ENCODE measurements at places on chromosomes 16 and 17. TPM values are rescaled to one million over a fixed set of nuclear protein-coding genes. Genes with fewer than 3 reads are reported as not detected.

DNA sequence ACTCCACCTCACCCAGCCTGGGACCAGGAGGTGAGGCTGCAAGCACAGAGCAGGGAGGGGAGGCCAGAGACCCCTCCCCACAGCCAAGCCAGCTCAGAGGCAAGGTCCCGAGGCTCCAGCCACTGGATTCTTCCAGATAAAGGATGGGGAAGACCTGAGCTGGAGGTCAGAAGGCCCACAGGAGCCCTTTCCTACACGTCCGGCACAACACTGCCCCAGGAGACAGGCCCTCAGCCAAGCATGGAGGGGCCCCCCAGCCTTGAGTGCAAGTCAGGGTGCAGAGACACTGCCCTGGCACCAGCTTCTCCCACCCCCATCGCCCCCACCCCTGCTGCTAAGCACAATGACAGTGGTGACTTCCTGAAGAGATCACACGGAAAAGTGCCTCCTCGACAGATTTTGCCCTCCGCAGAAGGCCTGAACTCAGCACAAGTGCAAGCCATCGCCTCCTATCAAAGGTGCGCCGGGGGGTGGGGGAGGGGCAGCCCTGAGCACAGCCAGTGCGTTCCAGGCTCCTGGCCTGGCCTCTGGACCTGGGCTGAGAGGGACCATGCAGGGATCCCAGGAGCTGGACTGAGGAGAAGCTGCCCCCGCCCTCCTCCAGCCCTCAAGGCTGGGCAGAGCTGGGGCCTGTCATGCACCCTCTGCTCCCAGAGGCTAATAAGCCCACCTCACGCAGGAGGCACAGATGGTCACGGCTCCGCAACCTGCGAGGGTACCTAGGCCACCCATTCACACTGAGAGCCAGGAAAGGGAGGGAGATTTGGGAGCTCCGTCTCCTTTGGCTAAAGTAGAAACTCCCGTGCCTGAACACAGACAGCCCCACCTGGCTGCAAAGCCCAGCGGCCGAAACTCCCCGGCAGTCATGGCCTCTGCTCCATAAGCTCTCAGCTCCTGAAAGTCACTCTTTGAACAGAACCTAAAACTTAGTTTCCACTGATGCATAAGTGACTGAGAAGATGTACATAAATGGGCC, 2.7 kb downstream of the MAFG start:
- no peak for DNase-seq

- no peak for DNase-seq
Measured at GRCh38 chr17:19769946-19770652, 22.0 kb upstream of the ALDH3A1 start.

GRCh38 chr17:18959071-18959844, 7.3 kb downstream of the SLC5A10 start:
- no peak for DNase-seq

DNA sequence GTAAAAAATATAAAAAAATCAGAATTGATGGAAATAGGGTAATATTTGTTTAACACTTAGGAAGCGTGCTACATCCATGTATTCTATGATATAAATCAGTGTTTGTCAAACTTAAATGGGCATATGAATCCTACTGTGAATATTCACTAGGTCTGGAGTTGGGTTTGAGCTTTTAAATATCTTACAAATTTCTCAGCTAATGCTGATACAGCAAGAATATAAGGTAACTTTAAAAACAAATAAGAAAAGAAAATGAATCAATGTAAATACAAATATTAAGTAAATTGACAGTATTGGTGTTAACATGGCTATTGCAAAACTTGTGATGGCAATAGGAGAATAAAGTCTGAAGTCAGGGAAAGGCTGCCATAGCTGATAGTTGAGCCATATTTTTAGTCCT, 3.6 kb downstream of the MYH13 start:
- no peak for DNase-seq

DNA sequence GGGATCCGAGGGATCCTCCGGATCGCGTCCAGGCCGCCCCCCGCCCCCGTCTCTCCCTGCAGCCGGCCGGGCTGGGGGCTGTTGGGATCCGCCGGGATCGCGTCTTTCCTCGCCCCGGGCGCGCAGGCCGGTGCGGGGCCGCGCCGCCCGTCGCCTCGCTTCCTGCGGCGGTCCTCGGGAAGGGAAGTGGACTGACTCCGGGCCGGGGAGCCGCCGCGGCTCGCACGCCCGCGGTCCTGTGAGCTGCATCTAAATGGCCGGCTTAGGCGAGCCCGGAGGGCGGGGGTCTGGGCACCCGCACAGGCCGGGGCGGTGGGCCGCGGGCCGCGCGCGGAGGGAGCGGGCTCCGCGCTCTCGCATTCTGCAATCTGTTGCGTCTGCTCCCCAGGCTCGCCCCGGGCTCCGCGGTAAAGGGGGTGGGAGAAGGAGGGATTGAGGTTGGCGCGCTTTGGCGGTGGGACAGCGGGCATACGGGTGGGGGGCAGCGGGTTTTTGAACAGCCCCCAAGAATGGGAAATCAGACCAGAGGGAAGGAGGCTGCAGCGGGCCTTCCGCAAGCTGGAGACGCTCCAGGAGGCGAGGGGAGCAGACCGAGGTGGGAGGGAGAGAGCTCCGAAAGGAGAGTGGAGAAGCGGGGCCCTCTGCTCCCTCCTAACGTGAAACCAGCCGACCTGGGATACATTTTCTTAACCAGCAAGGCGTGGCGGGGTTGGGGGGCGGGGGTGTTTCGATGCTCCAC, 2.2 kb downstream of the TMEM132E start:
- DNase-seq, result no peak

DNA sequence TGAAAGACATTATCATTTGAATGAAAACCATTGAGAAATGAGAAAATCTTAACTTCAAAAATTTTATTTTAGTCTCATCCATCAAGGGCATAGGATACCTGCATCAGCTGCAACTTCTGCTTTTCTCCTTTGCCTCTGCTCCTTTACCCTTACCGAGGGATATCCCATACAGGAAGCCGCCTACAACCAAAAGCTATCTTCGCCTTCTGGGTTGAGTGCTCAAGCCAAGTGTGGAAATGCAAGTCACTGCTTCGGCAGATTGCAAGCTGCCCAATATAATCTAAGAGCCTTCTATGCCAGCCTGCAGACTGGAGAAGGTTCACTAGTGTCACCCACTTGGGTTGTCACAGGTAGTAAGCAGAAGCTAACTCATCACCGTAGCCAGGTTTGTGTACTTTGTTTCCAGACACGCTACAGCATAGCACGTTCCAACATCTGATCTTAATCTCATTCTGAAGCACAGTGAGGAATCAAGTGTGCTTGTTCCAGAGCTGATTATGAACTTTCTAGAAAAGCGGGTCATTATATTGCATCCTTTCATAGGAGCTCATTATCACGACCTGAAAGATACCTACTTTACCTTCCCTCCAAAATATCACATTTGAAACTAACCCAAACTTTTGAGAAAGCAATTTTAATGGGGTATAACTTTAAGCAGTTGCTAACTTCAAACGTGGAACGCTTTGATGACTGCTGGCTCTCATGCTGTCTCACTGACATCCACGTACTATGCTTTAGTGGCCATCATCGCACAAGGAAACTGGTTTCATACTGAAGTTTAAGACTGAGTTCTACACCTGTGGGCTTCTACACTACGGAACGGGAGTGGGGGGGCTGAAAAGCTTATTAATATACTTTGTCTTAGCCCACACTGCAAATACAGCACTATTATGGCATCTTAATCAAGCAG, 8.0 kb upstream of the UNK start:
- no peak for DNase-seq

GRCh38 chr17:4604111-4604644, 19.8 kb downstream of the SMTNL2 start:
- no peak for DNase-seq

- DNase-seq, result no peak
Measured at GRCh38 chr16:82027629-82028064, 7.4 kb upstream of the HSD17B2 start.

DNA sequence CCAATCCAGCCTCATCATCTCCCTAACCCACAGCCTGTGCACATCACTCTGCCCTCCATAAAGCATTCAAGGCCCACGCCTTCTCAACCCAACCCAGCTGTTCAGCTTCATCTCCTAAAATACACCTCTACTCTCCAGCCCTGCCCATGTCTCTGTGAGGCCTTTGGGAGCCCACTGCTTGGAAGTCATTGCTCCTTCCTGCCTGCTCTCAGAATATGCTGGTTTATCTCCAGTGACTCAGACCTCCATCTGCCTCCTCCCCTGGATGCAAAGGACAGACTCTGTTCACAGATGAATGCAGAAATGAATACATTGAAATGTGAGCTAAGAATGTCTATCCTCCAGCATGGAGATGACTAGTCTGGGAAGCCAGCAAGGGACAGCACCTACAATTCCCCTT, 19.0 kb downstream of the KCNG4 start:
- no peak for DNase-seq

- DNase-seq, result no peak
Measured at GRCh38 chr17:61517843-61518606, 65.8 kb downstream of the TBX4 start.

- DNase-seq, result no peak
Measured at GRCh38 chr16:58773870-58774269, 39.8 kb upstream of the GOT2 start.

- no peak for DNase-seq
Measured at GRCh38 chr16:46832757-46833459, 1.9 kb upstream of the C16orf87 start.

DNA sequence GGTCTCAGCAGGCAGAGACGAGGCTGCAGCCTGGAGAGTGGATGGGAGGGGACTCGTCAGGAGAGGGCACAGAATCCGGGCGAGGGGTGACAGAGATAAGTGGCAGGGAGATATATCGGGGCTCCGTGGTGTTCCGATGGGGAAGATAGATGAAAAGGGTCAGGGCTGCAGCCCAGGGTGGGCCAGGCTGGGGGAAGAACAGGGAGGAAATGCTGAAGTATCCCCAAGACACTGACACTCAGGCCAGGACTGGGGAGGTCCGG, 2.1 kb downstream of the LGALS3BP start:
- no peak for DNase-seq

- no peak for DNase-seq
Measured at GRCh38 chr17:65723431-65724151, 162.1 kb upstream of the AXIN2 start.

DNA sequence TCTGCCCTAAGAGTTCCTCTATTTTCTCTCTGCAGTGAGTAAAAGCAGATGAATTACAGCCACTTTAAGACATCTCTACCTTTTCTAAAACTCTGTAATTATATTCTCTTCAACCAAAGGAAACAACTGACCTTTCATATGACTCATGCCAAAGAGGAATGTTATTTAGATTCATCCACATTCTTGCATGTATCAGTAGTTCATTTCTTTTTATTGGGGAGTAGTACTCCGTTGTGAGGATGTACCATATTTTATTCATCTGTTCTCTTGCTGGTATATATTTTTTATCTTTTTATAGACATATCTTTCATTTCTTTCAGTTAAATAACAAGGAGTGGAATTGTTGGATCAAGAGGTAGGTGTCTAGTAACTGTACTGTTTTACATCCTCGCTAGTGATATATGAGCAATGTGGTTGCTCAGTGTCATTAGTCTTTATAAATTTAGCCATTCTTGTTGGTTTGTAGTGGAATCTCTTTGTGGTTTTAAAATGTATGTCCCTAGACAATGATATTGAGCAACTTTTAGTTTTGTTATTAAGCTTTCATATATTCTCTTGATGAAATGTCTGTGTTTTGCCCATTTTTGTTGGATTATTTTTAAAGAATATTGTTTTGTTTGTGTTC, 7.8 kb upstream of the MYH8 start:
- DNase-seq, result no peak

DNA sequence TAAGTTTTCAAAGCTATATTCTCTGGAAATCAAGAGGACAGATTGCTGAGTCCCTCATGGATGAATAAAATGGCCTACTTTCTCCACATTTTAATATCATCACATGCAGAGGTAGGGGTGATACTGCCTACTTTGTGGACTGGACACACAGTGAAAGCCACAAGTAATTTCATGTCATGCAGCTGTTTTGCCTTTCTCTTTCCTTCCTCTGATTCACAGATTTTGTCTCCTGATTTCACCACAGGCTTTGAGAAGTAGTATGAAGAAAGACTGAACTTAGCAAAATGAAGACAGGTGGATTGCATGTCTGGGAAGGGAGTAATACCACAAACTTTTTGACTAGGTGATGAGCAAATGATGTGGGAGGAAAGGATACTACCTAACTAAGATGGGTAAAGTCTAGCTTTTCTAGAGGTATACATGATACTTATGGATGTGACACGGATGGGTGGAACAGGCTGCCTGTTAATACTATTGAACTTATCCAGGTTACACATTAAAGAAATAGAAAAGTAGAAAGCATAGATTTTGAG, 478.4 kb upstream of the GOT2 start:
- DNase-seq, result no peak

DNA sequence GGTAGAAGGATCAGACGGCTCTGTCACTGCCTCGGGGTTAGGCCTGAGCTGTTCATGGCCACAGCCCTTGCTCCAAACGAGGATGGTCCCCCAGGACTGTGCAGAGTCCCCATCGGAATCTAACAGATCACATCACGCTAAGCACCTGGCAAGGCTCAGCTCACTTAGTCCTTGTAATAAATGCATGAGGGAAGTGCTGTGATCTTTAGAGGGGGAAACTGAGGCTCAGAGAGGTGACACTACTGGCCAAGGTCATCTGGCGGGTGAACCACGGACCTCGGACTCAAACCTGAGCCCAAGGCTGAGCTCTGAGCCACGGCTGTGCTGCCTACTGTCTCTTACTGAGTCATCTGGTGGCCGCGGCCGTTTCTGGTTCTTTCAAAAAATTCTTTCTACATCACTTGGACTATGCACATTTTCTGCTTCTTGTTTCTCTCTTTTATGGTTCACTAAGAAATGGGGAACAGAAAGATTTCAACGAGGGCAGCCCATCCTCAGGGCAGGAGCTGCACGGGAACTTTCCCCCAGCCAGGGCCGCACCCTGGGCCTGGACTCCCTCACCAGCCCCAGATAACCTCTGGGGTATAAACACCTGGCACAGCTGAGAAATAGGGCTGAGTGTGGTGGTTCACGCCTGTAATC, 55.6 kb downstream of the COTL1 start:
- no peak for DNase-seq

- DNase-seq, result no peak
Measured at GRCh38 chr17:17508019-17508535, 11.9 kb upstream of the RASD1 start.

DNA sequence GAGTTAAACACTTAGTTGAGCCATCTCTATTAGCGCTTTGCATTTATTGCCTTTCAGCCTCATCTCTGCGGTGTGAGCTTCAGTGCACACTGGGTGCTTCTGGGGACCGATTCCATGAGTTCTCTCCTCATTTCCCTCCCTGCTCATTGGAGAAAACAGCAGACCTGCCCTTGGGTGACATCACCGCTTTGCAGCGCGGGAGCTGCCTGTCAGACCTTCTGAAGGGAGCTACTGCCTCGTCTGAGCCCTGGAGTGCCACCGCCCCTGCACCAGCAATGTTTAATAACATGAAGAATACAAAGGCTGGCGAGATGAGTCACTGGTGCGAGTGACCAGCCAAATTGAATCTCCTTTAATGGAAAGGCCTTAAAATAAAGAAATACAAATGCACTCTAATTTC, 30.2 kb upstream of the CPPED1 start:
- no peak for DNase-seq

Gene TBC1D3
- total RNA-seq, result not detected

Gene DCXR
- total RNA-seq, result 128 TPM

Gene WDR59
- total RNA-seq, result 58.7 TPM

Gene TMUB2
- total RNA-seq, result 30.7 TPM

Gene PIK3R6
- total RNA-seq, result not detected

Gene RNF213
- 230 TPM for total RNA-seq

Gene TMC5
- 1.4 TPM for total RNA-seq

Gene CCL3
- 1.1 TPM for total RNA-seq

Gene TMEM106A
- total RNA-seq, result 3.5 TPM

Gene CDH1
- total RNA-seq, result 65.8 TPM

Gene SLC16A13
- 13.1 TPM for total RNA-seq

Gene ADCY9
- total RNA-seq, result 29.8 TPM

Gene CCL2
- total RNA-seq, result 513 TPM

Gene PIK3R5
- 0.15 TPM for total RNA-seq

Gene CD300LG
- total RNA-seq, result not detected

Gene TAT
- 0.49 TPM for total RNA-seq

All from Panc1 (cell line).